COR-L47 (cell line): ENCODE measurements at places on chromosomes 6 and 20.
A peak's percentile ranks its signal among the peaks of the same experiment; 100 is the strongest.

DNA sequence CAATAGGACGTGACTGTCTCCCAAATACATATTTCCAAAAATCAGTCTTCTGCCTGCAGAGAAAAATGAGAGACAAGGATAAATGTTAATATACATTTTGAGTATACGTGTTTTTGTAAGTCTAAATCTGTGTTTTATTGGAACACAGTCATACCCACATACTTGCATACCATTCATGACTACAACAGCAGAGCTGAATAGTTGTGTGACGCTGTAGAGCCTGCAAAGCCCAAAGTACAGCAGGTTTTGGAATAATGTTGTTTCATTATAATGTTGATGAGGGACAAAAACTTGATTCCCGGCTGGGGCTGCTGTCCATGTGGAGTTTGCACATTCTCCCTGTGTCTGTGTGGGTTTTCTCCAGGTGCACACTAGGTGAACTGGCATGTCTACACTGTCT lies 23.8 kb upstream of the FBXO9 start:
- no peak for DNase-seq

- no peak for DNase-seq
These were observed 10.9 kb downstream of the BANF2 start for GRCh38 chr20:17710379-17711266.

GRCh38 chr6:18081025-18081668 lies 41.3 kb downstream of the NHLRC1 start:
- DNase-seq: no peak

GRCh38 chr6:90401933-90402830 lies 105.5 kb upstream of the BACH2 start:
- DNase-seq: no peak

DNA sequence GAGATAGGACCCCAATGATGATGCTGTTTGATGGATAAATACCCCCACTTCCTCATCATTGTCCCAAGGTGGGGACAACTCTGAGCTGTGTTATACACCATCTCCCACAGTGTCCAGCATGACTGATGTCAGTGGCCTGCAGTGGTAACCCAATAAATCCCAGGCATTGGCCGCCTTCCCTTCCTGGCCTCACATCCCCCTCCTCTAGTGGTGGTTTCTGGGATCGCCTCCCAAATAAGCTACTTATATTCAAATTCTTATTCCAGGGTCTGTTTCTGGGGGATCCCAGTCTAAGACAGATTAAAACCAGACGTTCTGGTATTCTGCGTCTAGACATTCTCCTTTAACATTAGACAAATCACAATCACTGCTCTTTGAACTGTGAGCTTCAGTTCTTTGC lies 90.6 kb downstream of the SCP2D1 start:
- no peak for DNase-seq

- no peak for DNase-seq
These were observed 78.1 kb downstream of the INSM1 start for GRCh38 chr20:20446001-20446400.

DNA sequence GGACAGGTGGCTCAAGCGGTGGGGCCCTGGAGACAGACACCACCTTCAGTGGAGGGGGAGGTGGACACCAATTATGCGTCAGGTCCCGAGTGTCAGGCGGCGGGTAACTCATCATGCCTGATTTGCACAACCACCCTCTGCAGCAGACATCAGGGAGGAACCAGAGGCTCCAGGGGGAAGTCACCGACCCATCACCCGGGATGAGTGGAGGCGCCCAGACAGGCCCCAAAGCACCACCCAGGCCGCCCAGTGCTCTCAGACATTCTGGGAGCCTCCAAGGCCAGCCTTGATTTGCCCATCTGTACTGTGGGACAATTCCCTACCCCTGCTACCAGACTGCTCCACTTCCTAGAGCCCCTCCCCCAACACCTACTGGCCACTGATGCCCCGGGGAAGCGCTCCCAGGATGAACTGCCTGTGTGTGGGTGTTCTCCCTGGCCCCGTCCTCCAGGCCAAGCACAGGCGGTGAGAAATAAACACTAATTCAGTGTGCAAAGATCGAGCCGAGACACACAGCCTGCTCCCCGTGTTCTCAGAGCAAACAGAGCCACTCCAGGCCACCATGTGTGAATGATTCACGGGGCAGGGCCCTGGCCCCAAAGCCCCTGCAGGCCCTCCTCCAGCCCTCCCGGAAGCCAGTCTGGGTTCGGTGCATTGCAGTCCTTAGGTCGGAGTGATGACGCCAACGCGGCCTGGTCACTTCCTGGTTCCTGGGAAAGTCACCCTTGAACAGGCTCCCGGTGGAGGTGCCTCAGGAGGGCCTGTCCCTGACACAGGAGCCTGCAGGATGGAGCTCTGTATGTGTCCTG lies 107.2 kb downstream of the ASXL1 start:
- no peak for DNase-seq

GRCh38 chr6:118603372-118603771 lies 48.0 kb downstream of the CEP85L start:
- DNase-seq: no peak

DNA sequence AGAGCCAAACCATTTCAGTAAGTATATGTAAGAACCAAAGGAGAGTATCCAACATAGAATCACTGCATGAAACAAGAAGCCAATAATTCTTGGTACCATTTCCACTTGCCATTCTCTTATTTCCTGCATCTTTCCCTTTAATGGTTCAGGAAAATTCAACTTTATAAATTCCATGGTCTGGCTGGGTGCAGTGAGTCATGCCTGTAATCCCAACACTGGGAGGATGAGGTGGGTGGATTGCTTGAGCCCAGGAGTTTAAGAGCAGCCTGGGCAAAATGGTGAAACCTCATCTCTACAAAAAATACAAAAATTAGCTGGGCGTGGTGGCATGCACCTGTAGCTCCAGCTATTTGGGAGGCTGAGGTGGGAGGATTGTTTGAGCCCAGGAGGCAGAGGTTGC lies 21.2 kb downstream of the NHLRC1 start:
- no peak for DNase-seq

GRCh38 chr6:25122622-25123237 lies 156.4 kb upstream of the CARMIL1 start:
- peak; percentile 69 for DNase-seq

- no peak for DNase-seq
These were observed 217.5 kb upstream of the SUPT3H start for GRCh38 chr6:45595010-45595851.

- DNase-seq: no peak
These were observed 133.8 kb downstream of the ARID1B start for GRCh38 chr6:156910938-156911337.

DNA sequence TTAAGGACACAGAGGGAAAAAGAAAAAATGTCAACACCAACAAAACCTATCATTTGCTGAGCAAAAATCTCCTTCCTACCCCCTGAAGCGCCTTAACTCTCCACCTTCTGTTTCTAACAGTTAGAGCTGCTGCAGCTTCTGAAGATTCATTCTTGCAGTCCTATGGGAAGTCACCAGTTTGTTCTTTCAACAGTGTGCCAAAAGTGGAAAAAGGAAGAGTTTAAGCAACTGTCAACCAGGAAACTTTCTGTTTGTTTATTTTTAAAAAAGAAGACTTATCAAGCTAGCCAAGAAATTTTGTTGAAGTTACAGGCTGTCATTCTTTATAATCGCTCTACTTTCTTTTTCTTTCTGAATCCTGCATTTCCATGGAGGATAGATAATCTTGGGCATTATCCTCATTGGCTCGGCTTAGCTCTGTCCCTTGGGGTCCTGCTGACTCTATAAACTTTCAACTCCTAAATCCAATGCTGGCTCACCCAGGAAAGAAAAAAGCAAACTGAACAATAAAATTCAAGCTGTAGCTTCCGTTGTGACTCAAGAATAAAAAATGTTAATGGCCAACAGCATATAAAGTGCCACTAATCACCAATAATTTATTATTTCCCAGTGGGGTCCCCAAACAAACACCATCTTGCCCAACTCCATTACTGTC lies 172.8 kb upstream of the CITED2 start:
- no peak for DNase-seq

GRCh38 chr20:44733341-44734069 lies 12.2 kb upstream of the KCNK15 start:
- DNase-seq: peak; percentile 46

- DNase-seq: no peak
These were observed 612 bp downstream of the TNNC2 start for GRCh38 chr20:45826381-45827019.

DNA sequence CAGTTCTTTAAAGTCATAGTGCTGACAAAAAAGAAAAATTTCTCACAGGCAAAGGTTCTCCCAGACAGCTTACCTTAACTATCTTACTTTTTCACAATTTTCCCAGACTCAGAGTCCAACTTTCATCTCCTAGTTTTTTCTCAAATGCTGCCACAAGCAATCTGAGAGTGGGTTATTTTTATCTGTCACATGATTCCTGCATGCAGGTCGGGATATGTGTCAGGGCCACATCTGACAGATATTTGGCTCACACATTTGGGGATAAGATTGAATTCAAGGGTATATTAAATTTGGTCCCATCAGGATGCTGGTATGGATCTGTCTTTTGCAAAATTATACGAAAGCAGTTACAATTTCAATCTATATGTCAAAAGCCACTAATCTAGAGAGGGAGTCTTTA lies 50.1 kb upstream of the SMIM29 start:
- DNase-seq: no peak

DNA sequence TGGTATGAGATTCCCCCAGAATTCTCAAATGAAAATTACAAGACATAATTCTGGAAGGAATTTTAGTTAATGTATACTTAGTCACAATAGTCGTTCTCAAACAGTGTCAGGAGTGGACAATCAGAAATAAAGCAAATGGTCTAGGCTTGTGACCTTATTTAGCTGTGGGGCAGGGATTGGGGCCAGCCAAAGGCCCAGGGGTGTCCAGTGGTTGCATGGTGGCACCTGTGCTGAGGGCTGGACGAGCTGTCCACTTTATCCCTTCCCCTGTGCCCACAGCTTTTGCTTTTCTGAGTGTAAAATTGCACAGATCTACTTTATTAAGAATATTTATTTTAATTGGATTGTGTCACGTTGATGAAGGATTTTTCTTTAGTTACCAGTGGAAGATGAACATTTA lies 195.0 kb downstream of the ARID1B start:
- no peak for DNase-seq

DNA sequence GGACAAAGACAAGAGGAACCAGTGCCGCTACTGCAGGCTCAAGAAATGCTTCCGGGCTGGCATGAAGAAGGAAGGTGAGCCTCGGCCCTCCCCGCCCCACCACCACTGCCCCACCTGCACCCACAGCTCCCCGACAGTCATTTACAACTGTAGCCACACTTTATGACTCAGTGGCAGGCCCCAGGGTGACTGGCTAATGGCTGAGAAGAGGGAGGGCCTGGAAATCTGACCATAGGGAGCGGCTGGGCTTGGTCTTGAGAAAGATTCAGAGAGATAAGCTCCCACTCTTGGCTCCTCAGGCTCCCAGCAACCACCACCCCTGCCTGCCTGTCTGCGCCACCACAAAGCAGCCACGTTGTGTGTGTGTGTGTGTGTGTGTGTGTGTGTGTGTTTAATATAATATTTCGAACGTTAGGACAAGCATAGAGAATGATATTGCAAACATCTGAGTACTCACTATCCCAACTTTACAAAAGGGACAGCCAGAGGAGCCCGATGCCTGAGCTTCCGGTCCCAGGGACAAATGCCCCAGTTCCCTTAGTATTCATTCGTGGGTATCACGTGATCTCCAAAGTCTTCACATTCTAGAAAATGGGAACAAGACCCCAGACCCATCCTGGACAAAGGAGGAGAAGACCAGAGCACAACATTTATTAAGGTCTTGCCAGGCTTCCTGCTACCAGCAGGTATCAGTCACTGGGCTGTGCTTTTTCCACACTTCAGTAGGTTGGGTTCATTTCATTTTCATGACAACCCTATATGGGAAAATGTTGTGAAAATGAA lies 52.1 kb downstream of the HNF4A start:
- DNase-seq: no peak

- no peak for DNase-seq
These were observed 9.4 kb upstream of the ARFGEF2 start for GRCh38 chr20:48912065-48912464.

DNA sequence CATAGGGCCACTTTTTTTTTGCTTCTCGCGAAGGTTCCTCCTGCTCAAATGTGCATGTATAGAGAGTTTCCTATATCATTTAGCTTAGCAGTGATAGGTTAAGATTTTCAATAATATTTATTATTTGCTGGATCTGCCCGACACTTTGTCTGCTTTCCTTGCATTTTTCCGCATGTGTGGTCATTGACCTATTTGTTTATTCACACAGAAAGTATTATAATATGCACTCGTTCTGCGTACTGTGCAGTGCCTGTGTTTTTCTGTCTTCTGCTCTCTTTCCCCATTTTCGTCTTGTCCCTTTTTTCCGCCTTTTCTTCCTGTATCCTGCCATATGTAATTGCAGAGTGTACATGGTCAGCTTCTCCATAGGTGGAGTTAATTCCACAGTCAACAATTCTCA lies 255.8 kb downstream of the TMEM242 start:
- no peak for DNase-seq

DNA sequence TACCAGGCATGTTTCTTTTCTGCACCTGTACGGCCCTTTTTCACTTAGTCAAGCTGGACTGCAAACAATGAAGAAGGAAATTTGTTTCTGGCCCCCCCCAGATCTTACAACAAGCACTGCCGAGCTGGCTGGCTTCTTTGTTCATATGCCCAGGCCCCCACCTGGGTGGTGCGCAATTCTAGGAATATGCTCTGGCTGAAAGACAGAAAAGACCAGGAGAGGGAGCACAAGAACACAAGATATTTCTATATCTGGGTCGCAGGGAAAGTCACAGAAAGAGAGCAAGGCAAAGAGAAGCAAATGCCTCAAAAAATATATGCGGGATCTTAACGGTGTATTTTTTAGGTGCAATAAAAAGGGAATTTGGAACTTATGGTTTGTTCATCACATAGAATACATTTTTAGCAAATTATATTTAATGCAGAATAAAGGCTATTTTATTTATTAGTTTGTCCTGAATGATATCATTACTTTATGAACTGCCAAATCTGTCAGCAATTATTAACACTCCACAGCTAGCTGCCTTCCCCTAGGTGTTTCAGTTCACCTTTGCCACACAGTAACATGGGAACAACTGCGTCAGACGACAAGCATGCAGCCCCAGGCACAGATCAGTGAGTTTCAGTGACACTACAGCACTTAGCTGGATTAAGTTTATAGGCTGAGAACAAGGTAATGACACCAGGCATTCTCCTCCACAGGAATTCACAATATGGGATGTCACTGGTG lies 76.5 kb downstream of the GJA10 start:
- peak; percentile 73 for DNase-seq
